Activated CD4-positive, alpha-beta T cell treated with anti-CD3 and anti-CD28 coated beads, Interleukin-10, Interleukin-2, amounts not matched to agents 100 ng/mL and 50 ng/mL, durations not matched to agents 16 hours and 8 hours (primary cell): ENCODE measurements at places on chromosomes 5 and 9.
A peak's percentile ranks its signal among the peaks of the same experiment; 100 is the strongest.

DNA sequence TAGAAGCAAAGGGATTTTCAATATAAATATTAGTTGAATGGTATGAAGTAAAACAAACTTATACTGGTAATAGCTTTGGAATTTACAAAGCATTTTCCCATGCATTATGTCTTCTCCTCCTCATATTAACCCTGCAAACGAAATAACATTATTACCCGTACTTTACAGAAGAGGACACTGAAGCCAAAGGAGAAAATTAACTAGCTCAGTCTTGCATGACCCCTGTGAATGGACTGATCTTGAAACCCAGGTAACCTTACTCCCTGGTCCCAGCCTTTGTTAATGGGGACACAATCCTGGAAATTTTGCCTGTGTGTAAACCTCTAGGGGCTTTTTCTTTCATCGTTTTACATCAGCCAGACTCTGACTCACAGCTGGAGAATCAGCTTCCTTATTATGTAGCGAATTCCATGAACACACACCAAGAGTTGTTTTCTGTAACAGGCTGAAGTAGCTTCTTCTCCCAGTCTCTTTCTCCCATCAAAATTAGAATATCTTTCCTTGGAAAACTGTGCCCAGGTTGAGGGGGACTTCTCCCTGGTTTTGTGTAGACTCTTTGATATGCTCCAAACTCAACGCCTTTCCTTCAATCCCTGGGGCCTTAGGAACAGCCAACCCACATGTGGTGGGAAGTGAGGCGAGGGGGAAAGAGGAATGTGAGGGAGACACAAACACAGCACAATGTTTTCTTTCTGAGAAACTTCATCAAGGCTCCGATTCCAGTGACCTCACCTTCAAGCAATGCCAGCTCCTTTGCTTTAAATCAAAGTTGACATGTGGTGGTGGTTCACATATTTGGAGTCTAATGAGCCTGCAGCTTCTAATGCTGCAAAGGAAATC is 480.9 kb upstream of the PAPPA start:
- no peak for DNase-seq

DNA sequence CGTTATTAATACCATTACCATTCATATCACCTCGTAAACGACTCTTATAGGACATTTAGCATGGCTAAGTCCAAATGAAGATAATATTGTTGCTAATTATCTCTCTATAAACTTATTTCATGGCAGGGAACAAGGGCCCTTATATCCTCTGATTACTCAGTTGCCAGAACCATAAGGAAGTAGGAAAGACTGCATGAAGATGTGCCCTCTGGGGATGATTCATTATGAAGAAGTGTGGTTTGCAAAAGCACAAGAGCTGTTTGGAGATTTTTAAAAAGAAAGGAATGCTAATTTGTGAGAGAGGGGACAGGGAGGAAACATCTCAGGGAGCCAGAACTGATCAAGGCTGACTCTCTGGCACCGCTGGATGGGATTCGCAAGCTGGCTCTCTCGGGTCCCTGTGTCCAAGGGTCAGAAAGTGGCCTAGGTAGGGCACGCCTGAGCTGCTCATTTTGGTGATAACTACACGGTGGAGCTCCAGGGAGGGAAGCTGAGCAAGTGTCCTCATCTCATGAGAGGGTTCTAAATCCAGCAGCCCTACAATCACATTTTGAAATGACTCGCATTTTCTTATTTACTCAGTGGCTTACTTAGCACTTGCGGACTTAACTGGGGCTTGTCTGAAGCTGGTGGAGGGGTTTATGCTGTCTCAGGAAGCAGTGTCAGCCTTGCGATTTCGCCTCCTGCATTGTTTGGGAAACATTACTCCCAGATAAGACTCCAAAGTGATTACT is 136.8 kb downstream of the C5orf15 start:
- peak; percentile 22 for DNase-seq

- DNase-seq = no peak
These were observed 700 bp downstream of the SKP2 start for GRCh38 chr5:36152324-36153297.

DNA sequence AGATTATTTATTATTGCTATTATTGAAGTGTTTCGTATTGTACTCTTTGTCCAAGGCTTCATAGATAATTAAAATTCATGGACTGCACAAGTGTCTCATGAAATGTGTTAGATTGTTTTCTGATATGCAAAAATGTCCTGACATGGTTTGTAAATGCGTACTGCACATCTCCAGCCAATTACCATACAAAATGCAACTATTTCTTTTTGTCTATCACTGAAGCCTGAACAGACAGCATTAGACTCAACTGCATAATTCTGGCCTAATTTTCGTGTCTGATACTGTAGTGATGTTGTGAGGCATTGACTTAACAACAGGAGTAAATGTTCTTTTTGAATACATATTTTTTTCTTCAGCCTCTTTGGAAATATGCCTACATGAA is 498.2 kb upstream of the CD180 start:
- DNase-seq = no peak

- no peak for DNase-seq
These were observed 59.9 kb downstream of the SERINC5 start for GRCh38 chr5:80195837-80196400.

DNA sequence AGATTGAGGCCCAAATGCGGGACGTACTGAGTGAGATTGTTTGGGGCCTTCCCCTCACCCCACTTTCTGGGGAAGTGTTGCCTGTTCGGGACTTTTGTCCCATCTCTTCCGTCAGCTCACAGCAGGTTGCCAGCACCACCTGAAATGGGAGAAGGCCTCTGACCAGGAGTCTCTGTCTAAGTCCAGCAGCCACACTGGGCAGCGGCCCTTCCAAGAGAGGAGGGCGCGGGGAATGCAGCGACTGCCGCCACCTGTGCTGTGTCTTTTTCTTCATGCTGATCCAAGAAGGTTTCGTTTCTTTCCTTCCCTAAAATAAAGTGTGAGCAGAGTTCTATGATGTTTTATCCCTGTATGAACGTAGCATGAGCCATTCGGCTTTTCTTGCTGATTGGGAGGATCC is 134.2 kb upstream of the LMX1B start:
- no peak for DNase-seq

- no peak for DNase-seq
These were observed 246.9 kb upstream of the GAS1 start for GRCh38 chr9:87193925-87194868.

DNA sequence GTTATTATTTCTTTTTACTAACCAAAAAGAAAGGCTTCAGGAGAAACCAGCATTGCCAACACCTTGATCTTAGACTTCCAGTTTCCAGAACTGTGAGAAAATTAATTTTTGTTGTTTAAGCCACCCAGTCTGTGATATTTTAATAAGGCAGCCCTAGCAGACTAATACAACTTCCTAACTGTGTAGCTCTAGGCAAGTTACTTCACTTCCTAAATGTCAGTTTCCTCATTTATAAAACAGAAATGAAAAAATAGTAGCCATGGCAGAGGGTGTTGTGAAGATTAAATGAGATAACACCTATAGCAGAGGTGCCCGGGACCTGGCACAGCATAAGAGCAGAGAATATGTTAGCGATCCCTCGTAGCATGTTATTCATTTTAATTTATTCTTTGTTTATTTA is 66.6 kb upstream of the HAND1 start:
- no peak for DNase-seq

- DNase-seq = peak; percentile 51
These were observed 593 bp downstream of the BRD3OS start for GRCh38 chr9:134025606-134026541.

DNA sequence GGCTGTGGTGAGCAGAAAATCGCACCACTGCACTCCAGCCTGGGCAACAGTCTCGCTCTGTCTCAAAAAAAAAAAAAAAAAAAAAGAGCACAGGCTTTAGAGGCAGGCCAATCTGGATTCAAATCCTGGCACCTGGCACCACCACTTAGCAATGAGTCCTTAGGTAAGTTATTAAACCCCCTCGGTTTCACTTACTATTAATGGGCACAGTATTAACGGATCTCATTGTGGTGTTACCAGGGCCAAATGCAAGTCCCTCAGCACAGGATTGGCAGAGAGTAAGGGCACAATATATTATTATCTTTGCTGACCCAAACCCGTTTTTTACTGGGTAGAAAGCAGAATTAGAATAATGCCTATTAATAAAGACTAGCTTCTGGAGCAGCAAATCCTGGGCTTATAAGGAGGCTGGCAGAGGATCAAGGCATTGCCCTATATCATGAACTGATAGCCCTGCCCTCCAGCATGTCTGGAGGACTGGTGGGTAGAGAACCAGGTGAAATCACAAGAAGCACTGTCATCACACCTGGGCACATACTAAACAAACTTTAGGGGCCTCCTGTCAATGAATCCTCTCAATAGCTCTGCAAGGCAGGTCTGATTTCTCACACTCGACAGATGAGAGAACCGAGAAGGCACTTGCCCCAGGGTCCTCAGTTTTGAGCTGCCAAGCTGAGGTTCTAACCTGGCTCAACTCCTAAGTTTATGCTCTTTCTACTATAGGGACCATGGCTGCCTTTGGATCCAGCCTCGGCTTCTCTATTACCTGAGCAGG is 17.7 kb downstream of the PCDHGC5 start:
- no peak for DNase-seq

DNA sequence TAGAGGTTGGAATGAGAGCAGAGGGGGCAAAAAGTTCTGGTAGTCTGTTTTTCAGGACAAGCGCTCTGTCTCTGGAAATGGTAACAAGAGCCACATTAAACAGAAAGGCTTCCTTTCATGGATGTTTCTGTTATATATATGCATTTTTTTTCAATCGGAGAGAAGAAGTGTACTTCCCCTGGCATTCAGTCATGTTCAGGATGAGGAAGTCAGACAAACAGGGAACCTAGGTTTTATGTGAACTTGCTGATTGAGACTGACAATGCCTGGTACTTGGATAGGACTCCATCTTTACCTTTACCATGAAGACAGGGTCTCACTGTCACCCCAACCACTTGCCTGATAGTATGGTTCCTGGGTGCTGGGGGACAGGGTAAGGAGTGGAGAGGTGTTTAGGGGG is 30.1 kb upstream of the ZBED3 start:
- DNase-seq = no peak

- no peak for DNase-seq
These were observed 13.6 kb upstream of the FUBP3 start for GRCh38 chr9:130565792-130566191.

GRCh38 chr5:10595672-10596309 is 31.9 kb downstream of the ANKRD33B start:
- DNase-seq = peak; percentile 85

DNA sequence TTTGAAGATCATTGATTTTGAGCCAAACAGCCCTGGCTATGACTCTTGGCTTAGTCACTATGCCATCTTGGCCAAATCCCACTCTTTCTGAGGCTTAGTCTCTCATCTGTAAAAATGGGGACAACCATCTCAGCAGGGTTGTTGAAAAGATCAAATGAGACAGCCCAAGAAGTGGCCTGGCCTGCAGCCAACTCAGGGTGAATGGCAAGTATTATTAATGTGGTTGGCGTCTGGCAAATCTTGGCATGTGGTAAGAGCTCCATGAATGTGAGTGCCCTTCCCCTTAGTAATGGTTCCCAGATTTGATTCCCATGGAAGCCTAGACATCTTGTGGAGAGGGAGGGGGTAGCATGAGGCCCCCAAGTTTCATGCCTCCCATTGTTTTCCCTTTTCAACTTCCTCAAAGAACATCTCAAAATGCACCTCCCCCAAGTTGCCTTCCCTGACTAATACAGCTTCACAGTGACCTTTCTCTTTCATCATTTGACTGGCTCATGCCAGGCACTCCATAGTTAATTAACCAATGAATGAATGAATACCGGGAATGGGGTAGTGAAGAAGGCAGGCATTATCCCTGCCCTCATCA is 11.8 kb upstream of the TGFBI start:
- DNase-seq = no peak

- DNase-seq = peak; percentile 73
These were observed 50.0 kb downstream of the TRIM32 start for GRCh38 chr9:116737152-116737546.

DNA sequence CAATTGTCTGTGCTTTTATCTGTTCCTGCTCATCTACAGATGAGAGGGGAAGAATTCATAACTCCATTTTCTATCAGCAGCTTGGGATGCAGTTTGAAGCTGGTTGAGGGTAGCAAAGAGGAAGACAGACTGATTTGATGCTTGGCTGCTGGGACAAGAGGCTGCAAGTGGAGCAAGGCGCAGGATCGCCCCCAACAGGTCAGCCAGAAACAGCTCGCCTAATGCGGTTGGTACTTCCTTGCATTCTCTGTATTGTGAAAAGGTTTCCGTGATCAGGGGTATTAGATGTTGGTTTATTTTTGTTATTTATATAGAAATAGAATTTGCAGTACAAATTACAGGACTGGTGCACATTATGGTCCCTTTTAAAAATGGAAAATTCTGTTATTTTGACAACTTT is 40.6 kb downstream of the ZNF883 start:
- peak; percentile 1 for DNase-seq

- DNase-seq = no peak
These were observed 469.2 kb upstream of the WWC1 start for GRCh38 chr5:167822241-167822640.

DNA sequence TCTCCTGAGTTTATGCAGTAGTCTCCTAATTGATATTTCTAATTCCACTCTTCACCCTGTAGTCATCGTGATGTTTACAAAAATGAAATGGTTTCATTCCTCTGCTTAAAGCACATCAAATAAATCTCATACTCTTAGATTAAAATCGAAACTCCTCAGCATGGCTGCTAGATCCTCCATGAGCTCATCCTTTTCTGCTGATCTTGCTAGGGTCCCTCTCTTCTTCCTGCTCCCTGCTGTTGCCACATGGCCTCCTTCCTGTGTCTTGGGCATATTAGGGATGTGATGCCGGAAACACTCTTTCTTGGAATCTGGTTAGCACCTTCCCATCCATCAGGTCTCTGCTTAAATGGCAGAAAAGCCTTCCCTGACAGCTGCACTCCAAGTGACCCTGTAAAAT is 59.5 kb upstream of the MEGF10 start:
- DNase-seq = no peak

DNA sequence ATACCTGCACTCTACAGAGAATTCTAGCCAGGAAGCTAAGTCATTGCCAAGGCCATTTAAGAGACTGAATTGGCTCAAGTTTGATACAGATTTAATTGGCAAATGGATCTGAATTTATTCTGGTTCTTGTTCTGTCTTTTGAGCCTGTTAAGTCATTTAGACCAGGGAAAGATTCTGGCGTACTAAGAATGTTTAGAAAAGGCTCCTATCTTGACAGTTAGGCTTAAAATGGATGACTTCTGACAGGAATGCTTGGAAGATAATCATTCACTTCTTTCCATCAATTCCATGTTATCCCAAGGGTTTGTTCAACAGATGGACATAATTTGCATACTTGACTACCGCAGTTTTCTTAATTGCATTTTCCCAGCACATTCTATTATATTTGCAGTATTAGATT is 376.6 kb downstream of the PTPRD start:
- no peak for DNase-seq

GRCh38 chr9:82436475-82436874 is 447.9 kb downstream of the SPATA31D1 start:
- no peak for DNase-seq

DNA sequence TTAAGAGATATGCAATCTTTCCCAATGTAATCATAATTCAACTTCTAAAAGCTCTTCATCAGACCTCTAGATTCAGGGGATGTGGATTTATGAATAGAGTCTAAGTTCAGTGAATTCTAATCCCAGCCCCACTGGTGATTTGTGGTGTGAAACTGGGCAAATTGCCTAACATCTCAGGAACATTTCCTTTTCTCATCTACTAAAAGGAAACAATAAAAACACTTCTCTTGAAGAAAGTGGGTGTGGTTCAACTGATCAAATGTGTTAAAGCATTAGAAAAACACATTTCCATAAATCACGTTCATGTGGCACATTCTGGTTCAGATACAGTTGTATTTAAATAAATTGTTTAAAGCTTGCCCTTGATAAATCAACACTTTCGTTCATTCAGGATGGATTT is 631.7 kb upstream of the CDH6 start:
- no peak for DNase-seq
